Frontal cortex (tissue), 4 donors: ENCODE measurements at places on chromosomes 16 and 17.

DNA sequence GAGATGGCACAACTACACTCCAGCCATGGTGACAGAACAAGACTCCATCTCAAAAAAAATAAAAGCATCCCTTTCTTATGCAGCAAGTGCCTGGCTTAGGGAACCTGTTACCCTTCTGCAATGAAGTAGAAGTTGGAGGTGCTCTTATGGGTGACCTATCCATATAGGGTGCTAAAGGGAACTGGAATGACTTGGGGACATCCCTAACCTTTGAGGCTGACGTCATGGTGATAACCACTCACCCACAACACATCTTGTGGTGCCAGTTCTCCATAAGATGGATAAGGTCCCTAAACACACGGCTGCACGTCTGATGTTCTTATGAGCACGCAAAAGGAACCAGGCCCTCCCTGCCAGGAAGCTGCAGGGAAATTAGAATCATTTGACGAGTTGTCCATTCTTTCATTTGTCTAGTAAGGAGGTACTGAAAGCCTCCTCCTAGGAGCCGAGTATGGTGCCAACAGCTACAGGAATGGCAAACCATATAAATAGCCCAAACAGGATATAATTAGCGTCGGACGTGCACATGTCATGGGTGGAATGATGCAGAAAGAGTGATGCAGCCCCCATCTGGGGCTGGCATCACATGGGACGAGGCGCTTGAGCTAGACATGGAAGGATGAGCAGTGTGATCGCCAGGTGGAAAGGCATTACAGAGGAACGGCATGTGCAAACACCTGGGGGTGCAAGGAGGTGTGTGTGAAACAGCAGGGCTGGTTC lies 52.5 kb downstream of the ARHGAP27 start:
- no peak for DNase-seq

DNA sequence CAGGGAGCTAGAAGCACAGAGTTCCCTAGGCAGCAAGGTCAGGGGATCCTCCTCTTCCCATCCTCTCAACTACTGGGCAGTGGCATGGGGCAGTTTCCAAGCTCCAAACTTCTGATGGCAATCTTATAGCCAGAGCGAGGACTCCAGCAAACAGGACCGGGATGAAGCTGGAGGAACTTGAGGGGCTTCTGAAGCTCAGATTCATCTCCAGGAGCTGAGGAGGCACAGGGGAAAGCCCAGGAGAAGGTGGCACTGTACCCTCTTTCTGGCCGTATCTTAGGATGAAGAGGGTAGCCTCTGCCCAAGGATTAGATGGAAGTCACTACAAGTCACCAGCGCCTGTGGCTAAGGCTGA lies 50.0 kb upstream of the RPL38 start:
- no peak for DNase-seq

DNA sequence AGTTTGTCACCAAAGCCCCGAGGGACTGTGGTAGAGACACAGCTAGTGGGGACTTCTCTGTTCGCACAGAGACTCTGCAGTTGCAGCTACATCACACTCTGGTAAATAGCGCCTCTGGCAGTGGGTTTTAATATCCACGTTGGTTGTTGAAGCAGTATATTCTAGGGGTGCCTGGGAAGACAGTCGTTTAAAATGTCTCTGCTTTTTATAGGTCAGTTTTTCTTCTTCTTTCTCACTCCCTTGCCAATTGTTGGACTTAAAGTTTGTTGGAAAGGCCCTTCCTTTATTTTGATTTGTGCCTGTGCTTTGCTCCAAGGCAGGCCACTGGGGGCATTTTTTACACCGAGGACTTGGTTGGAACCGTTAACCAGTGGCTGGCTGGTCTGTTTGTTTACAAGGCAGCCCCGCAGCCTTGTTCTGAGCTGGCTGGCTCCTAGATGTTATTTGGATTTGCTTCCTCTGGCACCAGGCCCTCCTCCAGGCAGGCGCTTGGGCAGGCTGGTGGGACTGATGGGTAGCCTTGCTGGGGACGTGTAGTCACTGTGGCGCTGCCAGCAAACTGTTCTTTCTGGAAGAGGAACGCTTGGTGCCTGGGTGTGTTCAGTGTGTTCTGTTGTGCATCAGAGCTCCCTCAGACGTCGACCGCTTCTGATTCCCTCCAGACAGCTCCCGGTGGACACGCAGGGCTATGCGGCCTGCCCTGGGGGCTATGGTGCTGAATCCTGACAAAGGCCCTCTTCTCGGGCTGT lies 218.2 kb upstream of the CHMP6 start:
- DNase-seq: no peak

GRCh38 chr16:17622366-17622765 lies 151.6 kb upstream of the XYLT1 start:
- DNase-seq: no peak

GRCh38 chr17:66829386-66829864 lies 5.5 kb upstream of the CACNG5 start:
- no peak for DNase-seq

- no peak for DNase-seq
Measured at GRCh38 chr16:82641336-82641984, 14.7 kb downstream of the CDH13 start.
